ENCODE measurements at places on chromosomes 3 and 15.

- no peak for DNase-seq
These were observed 85.0 kb downstream of the TM4SF4 start for GRCh38 chr3:149559525-149559924.

GRCh38 chr3:126911162-126912026 is 71.5 kb upstream of the PLXNA1 start:
- peak; percentile 57 for DNase-seq

DNA sequence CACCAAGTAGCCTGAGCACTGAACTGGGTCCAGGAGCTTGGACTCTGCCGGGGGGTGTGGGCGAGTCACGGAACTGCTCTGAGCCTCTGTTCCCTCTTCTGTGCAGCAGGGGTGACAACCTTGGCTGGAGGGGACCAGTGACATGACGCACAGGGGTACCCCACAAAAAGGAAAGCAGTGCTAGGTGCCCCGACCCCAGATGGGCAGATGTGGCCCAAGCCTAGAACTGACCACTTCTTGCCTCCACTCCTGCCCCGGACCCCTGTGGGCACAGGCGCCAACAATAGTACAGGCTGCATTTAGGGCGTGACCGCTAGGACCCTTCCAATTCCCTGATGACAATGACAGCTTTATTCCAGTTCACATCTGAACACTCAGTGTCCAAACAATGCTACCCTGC is 255.9 kb upstream of the LYSMD4 start:
- no peak for DNase-seq

DNA sequence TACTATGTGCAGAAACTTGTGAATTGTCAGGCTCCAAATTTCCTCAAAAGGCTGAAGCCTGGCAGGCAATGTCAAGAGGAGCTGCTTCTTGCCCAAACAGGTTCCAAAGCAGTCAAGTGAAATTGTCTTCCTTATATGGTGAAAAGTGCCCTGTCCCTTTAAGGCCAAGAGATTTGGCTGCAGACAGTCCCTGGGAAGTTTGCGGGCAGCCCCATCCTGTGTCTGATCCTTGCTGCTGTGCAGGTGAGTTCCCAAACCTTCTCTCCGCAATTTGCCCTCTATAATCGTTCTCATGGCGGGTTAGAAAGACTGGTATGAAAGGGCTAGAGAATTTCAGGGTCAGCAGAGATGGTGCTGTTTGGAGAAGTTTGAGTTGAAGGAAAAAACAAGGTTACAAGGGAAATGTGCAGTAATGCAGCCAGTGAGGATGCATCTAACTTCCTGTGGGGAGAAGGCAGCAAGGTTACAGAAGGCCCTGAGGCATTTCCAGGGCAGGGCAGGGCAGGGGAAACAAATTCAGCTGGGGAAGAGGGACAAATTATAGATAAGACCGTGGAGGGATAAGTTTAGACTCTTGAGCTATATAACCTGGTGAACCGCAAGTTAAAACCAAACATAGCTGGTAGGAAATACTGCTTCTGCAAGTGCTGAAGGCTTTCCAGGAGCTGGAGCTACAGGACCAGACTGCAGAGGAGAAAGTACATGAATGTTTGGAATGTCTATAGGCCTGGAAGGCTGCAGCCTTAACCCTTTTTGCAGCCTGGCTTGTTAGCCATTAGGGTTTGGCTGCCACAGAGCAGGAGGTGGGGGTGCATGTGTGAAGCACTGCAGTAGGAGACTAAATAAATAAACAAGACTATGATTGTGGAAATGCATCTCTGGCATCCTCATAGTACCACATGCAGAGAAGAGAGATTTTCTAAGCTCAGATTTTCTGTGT is 256.2 kb upstream of the IL12A start:
- DNase-seq: no peak

DNA sequence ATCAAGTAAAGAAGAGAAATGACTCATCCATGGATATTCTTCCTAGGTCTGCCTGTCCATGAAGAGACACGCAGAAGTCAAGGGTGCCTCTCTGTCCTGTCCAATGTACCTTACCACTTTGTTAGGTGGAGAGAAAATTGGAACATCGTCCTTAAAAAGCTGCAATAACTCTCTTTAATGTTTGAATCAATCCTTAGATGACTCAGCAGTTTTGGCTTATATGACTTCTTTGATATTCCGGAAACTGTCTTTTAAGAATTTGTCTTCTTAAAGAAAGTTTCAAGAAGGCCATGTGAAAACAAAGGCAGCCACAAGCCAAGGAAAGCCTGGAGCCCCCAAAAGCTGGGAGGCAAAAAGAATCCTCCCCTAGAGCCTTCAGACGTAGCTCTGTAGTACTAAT is 49.2 kb downstream of the MRPL3 start:
- DNase-seq: no peak

DNA sequence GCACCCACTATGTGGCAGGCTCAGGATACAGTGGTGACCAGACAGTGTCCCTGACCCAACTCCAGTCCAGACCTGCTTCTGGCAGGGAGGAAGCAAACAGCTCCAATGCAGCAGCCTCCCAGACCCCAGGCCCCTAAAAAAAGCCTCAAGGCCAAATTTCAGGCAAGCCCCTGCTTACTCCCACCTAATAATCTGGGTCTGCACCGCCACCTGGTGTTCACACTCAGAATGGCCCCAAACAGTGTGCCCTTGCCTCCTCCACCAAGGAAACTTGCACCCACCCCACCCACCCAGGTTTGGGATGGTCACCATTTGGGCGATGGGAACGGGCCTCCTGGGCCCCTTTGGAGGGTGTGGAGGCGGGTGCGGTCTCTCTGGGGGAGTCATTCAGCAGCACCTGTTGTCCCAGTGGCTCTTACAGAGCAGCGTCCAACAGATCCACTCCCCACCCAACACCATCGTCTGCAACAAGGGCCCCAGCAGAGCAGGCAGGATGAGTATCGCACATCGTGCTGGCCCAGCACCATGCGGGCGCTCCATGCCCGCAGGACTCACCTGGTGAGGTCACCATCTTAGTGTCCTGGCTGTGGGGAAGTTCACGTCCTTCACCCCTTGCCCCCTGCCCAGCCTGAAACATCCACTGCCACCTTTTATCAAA is 17.3 kb downstream of the C3orf18 start:
- DNase-seq: no peak

DNA sequence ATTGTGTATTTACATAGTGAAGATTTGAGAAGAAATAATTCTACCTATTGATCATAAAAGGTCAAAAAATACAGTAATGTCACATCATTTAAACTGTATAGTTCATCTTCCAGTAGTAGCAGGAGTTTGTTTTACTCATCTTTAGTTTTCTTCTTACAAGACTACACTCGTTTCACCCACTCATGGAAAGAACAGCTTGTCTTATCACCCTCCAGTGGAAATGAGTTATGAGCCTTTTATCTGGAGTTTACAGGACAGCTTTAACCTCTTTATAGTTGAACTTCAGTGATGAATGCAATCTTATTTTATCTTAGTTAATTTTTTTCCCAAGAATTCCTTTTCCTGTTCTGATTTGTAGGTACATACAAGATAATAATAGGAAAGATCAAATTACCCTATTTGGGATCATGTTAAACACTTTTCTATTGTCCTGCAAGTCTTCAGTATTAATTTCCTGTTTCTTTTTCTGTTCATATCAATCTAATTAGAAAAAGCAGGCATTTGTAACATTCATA is 36.8 kb downstream of the RBMS3 start:
- no peak for DNase-seq

- no peak for DNase-seq
These were observed 165.4 kb upstream of the TOPAZ1 start for GRCh38 chr3:44076221-44076829.

DNA sequence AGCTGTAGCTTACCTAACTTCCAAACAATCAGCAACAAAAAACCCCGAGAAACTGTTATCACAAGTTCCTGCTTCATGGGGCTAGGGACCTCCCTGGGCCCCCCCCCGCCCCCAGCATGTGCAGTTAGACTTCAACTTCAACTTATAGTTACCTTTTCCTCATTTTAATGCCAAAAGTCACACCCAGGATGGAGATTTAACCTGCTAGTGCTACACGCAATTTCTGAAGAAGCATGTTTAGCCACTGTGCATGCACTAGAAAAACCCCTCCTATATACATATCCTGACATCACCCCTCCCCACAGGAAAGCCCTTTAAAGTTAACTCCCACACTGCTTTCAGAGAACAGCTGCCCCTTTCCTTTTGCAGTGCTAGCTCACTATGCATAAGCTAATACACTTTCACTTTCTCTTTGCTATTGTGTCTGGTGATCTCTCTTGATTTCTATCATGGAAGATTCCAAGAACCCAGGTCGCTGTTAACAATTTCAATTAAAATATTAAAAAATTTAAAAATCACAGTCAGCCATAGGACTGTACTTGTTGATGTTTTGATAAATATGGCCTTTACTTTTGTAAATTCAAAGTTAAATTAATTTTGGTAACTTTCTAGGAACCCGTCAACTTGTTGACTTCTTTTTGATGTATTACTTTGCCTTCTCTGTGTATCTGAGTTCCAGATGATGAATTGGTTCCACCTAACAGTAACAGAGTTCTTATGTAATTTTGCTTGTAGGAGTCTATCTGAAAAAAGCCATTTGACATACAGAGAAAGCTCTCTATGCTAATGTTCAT is 75.2 kb upstream of the ACAD9 start:
- DNase-seq: no peak

- no peak for DNase-seq
These were observed 375.9 kb upstream of the NAALADL2 start for GRCh38 chr3:174483254-174483653.

DNA sequence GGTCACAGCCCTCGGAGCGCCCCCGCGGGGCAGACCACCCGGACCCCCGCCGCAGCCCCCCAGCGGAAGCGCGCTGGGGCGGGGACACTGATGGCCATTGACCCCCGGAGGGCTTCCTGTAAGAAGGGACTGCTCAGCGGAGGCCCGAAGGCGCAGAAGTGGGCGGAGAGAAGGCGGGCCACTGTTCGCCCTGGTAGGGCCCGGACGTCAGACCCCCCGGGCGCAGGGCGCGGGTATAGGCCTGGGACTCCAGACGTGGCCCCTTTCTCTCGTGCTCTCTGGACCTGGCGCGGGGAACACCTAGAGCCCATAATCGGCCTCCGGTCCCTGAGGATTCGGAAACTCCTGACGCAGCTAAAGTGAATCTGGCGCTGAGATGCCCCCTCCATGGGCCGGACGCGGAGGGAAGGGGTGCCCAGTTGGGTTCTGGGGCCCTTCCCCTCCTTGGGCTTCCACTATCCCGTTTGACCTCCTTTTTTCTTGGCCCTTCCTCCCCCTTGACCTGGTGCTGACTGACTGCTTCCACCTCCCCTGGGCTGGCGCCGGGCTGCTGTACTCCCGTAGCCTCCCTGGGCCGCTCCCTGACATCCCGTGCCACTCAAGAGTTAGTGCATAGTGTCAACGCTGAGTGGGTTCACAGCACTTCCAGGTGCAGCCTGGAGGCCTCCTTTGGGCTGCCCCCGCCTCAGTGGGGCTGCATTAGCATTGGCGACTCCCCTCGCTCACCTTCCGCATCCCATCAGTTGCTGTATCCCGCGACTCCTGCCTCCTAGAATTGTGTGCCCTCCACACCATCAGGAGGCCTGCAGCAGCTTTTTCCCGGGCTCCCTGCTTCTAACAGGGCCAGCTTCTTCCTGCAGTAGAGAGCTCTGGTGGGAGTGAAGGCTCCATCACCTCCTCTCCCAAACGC is 694 bp downstream of the ABTB1 start:
- DNase-seq: no peak

All from gastrocnemius medialis (tissue), 4 donors.